ENCODE measurements at places on chromosomes 7 and 10.
A peak's percentile ranks its signal among the peaks of the same experiment; 100 is the strongest.

- DNase-seq = no peak
Measured at GRCh38 chr10:83184641-83185040, 954.7 kb upstream of the GHITM start.

DNA sequence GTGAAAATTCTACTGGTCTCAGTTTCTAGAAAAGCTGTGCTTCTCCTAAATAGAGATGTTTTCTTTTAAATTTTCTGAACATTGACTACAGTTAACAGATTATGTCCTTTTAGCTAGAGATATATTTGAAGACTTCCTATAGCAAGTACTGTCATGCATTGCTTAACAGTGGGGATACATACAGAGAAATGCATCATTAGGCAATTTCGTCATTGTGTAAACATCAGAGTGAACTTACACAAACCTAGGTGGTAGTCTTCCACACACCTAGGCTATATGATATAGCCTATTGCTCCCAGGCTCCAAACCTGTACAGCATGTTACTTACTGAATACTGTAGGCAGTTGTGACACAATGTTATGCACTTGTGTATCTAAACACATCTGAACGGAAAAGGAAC lies 28.5 kb downstream of the PIK3CG start:
- no peak for DNase-seq

DNA sequence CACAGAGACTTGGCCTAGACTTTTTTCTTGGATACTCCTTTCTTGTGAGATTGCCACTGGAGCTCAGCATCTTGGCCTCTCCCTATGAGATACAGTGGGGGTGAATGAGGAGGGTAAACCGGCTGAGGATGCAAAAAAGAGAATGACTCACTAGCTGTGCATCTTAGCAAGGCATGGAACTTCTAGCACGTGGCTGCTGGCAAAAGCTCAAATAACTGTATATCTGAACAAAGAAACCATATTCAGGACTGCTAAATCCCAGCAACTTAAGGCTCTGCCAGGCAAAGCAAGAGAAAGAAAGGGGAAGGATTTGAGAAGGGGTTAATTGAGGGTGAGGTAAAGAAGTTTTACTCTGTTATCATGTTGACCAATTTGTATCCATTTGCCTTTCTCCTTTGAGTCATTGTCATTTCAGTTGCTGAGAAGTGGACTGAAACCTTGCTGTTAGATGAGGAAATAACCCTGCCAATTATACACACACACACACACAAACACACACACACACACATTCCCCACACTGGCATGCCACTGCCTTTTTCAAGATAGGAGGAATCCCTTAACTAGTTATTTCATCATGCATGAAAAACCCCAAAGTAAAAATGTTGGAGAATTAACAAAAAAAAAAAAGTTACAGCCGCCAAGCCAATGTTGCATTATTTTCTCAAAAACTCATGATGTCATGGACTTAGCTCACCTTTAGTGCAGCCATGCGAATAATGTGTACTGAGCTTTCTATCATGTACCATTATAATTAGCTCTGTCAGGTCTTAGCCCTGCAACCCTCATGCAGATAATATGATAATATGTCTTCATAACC lies 997.3 kb downstream of the LRMDA start:
- DNase-seq = peak; percentile 50

GRCh38 chr10:9209105-9209798 lies 1154.8 kb downstream of the GATA3 start:
- DNase-seq = no peak

DNA sequence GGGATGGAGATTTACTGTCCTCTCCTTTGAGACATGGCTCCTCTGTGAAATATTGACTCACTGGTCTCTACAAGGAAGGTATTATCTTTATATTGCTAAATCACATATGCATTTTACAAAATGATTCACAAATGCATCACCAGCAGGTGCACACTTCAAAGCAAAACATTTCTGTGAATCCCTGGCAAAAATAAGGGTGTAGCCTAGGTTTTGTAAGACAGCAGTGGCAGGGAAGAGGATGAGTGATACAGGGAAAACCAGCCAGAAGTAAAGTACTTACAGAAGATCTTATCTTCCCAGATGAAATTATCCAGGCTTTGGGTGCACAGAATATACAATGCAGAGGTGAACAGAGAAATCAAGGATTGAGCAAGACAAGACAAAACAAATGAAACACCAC lies 1094.6 kb downstream of the GATA3 start:
- DNase-seq = no peak

DNA sequence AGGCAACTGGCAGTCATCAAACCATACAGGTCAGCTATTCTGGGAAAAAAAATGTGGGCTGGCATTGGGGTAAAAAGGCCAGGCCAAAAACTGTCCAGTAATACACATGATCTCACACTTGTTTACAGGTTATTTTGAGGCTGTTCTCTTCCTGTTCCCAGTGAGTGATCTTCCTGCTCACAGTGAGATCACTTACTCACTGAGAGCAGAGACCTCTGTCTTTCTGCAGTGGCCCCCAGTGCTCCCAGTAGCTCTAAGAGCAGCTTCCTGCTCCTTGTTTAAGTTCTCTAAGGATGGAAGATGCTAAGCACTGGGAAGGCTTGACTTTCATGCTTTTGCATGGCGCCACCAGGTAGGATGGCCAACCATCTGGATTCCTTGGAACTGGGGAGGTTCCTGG lies 93.5 kb upstream of the KIAA1217 start:
- DNase-seq = no peak

- DNase-seq = no peak
Measured at GRCh38 chr7:18993933-18994668, 123.3 kb downstream of the TWIST1 start.

DNA sequence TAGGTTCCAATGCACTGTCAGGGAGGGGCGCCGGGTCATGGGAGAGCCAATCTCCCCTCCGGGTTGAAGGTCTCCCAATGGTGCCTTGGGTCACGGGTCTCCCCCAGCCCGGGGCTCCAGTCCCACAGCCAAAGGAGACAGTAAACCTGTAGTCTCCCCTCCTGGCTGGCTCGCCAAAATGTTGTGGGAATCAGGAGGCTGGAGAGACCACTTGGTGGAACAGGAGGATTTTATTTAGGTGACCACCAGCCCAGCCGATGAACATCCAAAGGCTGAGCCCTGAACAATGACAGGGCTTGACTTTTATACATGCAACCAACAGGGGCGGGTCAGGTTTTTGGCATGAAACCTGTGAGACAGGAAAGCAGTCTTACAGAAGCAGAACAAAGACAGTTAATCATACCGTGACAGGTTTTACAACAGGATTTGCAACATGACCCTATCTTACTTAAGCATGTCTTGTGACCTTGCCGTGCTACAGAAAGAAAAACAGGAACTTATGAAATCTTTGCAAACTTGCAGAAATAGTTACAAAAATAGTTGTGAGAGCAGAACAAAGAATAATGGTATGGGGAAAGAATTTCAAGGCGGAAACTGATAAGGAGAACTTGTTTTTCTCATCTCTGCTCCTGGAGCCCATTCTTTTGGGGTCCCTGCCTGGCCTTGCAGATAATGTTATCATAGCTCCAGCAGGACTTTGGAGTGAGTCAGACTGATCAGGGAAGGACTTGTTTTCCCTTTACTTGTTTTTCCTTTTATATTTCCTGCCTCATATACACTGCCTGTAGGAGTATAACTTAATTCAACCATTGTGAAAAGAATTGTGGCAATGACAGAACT lies 7.1 kb downstream of the ERV3-1 start:
- DNase-seq = no peak

- peak; percentile 75 for DNase-seq
Measured at GRCh38 chr7:18408461-18408860, 87.1 kb upstream of the HDAC9 start.

DNA sequence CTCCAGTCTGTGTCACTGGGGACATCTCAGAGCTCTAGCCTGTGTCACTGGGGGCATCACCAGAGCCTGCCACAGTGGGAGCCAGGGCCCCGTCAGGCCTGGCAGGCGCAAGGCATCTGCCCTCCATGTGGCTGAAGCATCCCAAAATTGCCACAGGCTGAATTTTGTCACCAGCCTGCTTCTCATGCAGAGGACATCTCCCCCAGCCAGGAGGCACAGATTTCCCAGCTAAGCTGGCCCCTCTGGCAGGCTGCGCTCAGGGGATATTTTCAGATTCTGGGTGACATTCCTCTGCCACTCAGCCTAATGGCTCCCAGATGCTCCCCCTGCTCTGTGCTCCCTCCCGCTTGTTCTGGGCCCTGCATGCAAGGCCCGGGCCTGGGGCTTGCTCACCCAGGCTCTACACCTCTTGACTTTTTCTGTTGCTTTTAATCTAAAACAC lies 64.6 kb downstream of the COL13A1 start:
- DNase-seq = no peak

GRCh38 chr10:74969093-74969492 lies 142.4 kb upstream of the SAMD8 start:
- DNase-seq = no peak

GRCh38 chr7:115097175-115097671 lies 175.3 kb downstream of the MDFIC start:
- DNase-seq = no peak

DNA sequence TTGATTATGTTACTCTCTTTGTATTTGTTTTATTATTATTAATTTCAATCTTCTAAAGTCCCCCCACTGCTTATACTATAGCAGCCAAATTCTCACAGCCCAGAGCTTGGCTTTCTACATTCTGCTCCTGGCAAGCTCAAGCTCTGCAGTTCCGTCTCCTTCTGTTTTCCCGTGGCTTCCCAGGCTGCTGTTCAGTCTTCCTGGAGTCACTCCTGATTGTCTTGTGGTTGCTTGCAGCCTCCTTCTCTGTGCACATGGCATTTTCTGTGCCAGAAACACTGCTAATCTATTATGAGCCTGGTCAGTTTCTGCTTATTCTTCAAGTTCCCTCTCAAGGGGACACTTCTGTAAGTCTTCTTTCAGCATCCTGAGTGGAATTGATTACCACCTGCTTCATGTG lies 533.7 kb upstream of the IGFBP3 start:
- DNase-seq = no peak

- peak; percentile 36 for DNase-seq
Measured at GRCh38 chr7:143499246-143499645, 21.6 kb downstream of the TAS2R41 start.

GRCh38 chr7:102988088-102988487 lies 75.3 kb downstream of the LRRC17 start:
- no peak for DNase-seq

DNA sequence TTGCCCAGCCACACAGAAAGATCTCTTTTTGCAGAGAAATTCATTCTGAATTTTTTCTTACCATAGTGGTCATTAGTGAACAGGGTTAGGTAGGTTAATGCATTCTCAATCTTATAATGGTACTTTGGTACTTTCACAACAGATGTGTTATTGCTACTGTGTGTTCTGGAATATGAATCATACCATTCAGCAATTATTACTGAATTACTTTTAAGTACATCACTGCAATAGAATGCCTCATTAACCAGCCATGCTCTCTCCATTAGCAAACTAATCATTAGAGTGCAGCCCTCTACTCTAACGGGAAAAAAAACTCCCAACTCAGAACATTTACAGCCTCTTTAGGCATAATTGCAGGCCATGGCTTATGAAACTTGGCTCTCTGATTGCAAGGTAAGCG lies 102.1 kb downstream of the DOCK4 start:
- no peak for DNase-seq

GRCh38 chr7:50783801-50784507 lies 1.3 kb upstream of the GRB10 start:
- no peak for DNase-seq

DNA sequence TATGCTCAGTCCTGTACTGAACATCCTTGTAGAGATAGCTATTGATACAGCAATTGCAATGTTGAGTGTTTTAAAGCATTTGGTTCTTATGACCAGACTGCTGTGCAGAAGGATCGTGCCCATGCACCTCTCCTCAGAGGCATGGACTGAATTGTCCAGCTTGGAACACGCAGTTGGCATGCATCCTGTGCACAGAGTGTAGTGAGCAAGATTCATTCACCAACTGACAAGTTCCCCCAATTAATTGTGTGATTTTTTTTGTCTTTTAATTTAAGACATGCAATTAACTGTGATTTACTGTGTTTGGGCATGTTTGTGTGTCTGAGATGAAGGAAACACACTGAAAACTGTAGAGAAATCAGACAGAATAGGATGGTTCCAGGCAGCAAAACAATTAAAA lies 323.7 kb downstream of the CDK14 start:
- DNase-seq = no peak

GRCh38 chr7:44264221-44264931 lies 61.0 kb downstream of the CAMK2B start:
- no peak for DNase-seq

DNA sequence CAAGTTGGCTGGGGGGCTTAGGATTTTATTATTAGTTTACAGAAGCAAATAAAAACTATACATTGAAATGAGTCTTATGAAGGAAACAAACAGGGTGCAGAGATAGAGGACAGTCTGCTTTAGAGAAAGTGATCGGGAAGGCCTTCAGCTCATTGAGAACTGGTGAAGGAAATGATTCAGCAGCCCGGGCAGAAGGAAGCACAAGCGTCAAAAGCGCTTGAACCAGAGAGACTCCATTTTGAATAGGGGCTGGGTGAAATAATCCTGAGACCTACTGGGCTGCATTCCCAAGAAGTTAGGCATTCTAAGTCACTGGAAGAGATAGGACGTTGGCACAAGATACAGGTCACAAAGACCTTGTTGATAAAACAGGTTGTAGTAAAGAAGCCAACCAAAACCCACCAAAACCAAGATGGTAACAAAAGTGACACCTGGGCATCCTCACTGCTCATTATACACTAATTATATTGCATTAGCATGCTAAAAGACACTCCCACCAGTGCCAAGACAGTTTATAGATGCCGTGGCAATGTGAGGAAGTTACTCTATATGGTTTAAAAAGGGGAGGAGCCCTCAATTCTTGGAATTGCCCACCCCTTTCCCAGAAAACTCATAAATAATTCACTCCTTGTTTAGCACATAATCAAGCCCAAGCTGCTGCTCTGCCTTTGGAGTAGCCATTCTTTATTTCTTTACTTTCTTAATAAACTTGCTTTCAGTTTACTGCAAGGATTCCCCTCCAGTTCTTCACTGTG lies 83.1 kb upstream of the MPP7 start:
- no peak for DNase-seq

DNA sequence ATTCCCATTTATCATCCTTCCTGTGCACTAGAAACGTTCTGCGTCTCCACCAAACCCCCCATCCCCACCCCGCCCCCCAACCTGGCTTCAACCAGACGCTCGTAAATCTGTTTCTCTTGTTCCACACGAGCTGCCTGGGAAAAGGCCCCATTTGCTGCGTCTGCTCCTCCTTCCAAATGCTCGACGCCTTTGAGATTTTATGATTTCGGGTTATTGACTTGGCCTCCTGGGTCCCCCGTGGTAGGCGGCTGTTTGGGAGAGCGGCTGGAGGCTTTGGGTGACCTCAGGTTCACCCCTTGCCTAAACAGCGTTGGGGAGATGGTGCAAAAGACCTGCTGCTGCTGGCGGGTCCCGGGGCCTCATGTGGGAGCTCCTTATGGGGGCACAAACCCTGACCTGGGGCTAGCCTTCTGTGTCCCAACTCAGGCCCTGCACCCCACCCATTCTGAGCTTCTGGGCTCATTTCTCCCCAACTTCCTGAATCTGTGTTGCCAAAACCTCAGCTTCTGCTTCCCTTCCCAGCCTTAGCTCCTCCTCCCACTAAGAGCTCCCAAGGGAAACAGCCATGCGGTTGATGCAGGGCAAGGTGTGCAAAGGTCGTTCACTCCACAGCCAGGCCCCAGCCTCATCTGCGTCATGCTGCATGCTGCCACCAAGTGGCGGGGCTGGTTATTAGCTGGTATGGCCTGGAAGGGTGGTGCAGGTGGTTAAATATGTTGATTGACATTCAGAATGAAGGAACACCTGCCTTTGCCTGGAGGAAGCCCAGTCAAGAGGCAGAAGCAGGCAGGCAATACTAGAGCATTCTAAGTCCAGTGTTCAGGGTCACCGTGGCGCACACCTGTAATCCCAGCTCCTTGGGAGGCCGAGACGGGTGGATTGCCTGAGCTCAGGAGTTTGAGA lies 49.1 kb upstream of the ELN start:
- no peak for DNase-seq
